Urothelium cell line (cell line): ENCODE measurements at places on chromosomes 7 and 10.

DNA sequence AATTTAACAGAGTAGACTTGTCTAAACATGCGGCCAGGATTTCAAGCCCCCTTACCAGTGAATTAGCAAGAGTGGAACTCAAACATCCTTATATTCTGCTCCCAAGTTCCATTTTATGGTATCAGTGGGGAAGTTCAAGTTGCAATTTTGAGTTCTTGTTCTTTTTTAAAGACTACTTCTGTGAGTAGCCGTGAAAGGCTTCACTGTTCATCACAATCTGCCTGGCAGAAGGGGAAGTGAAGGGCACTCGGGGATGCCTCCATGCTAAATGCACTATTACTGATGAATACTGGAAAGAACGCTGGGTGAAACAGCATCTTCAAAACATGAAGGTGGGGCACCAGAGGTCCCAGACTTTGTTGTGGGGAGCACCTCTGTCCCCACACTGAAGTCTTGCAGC, 22.4 kb upstream of the FGL2 start:
- no peak for DNase-seq

DNA sequence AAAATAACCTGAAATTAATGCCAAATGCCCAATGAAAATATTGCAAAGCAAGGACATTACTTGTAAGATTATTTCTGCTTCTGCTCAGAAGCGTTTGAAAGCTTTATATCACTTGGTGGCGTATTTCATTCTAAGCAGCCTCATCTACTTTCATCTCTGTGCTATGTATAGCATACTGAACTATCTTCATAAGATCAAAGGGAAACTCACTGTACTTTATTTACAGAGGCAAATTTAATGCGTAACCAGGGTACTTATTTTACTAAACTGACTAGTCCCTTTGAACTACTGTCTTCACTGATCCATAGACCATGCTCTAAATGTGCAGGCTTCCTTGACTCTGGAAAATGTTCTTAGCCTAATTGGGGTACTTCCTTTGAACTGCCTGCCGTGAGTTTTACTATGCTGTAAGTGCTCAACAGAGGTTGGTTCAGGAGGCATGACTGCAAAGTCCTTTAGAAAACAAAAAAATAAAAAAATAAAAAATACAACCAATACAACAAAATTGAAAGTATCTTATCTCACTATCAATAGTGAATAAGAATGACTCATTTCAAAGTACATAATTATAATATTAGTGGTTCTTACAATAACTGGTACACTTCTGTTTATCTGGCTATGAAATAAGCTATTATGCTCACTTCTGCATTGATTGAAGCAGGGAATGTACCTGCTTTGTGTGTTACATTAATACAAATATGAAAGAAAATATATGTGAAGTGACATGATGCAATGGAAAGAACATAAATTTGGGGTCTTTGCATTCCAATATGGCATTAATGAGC, 41.0 kb upstream of the TSPAN12 start:
- no peak for DNase-seq

DNA sequence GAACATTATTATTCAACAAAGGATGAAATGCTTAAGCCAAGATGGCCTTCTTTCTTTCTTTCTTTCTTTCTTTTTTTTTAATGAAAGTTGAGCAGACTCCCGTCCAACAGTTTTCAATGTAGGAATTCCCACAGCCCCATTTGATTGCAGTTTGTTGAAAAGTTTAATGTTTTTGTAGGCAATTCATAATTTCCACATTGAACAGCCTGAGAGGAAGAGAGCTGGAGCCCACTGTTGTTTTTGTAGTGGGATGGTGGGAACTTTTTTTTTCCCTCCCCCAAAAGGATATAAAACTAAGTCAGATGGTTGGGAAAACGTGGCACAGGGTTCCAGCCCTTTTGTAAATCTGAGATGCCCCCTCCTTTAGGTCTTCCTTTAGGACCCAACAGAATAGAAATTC, 86.6 kb downstream of the TCF7L2 start:
- no peak for DNase-seq

DNA sequence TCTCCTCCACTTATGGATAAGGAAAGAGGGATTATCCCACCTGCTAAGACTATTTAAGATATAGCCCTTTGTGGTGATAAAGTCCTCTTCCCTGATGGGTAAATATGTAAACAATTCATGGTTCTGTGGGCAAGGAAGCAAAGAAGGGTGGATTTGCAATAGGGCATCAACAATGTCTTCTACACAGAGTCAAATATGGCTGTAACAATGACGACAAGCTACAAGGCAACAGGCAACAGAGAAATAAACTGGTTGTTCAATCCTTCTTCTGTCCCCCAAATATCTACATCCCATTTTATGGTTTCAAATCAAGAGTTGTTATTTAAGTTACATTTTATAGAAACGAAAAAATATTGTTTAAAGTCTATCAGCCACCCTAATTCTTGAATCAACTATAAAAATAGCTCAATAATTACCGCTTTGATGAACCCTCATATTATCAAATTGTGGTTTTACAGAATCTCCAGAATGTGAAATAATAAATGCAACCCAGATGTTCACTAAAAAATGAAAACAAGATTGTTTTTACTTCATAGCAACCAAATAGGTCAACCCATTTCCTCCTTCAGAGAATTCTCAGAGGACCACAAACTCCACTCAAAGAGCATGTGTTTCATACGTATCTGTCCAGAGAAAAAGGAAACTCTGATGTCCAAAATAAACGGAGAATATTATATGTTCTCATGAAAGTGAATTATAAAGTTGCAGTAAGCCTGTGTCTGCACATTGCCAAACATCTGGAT, 13.8 kb downstream of the CYTH3 start:
- DNase-seq: no peak
